ENCODE measurements at places on chromosomes 16 and 17.
A peak's percentile ranks its signal among the peaks of the same experiment; 100 is the strongest.

DNA sequence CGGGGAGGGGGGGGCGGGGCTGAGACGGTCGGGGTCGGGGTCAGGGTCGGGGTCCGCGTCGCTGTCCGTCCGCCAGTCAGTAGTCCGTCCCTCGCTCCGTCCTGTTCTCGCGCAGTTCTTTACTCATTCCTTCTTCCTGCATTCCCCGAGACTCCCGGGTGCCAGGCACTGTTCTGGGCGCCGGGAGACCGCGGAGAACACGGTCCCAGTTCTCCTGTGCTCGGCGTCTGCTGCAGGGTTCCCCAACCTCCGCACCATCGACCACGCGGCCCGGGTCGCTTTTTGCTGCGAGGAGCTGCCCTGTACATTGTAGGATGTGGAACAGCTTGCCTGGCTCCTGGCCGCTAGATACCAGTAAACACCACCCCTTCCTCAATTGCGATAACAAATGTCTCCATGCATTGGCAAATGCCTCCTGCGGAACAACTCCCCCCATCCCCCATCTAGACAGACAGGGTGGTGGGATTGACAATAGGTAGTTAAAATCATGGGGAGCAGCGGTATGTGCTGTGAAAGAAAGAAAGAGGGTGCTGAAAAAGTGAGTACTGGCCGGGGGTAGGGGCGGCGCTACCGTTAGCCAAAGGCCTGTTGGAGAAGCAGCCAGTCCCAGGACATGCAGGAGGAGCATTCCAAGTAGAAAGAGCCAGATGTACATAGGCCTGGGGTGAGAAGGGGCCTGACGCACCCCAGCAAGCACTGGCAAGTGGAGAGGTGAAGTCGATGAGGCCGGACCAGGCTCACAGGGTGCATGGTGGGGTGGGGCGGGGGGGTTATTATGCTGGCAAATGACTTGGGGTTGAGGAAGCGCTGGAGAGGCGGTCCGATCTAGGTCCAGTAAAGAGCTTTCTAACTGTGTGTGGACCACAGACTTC, 631 bp downstream of the TRAF7 start:
- peak; percentile 51 for DNase-seq

DNA sequence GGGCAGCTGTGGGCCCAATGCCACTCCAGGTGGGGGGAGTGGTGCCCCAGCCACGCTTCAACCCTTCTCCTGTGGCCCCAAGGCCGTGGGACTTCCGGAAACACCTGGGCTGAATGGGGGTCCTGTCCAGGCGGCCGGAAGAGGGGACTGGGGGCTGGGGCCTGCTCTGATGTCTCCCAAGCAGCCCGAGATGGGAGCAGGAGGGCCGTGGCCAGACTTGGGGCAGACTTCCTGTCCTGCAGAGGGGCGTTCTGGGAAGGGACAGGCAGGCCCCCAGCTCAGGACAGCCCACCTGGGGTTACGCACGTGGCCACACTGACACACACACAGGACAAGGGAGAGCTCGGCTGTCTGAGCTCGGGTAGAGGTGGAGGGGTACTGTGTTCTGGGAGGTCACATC, 5.1 kb downstream of the HSD3B7 start:
- DNase-seq = no peak

DNA sequence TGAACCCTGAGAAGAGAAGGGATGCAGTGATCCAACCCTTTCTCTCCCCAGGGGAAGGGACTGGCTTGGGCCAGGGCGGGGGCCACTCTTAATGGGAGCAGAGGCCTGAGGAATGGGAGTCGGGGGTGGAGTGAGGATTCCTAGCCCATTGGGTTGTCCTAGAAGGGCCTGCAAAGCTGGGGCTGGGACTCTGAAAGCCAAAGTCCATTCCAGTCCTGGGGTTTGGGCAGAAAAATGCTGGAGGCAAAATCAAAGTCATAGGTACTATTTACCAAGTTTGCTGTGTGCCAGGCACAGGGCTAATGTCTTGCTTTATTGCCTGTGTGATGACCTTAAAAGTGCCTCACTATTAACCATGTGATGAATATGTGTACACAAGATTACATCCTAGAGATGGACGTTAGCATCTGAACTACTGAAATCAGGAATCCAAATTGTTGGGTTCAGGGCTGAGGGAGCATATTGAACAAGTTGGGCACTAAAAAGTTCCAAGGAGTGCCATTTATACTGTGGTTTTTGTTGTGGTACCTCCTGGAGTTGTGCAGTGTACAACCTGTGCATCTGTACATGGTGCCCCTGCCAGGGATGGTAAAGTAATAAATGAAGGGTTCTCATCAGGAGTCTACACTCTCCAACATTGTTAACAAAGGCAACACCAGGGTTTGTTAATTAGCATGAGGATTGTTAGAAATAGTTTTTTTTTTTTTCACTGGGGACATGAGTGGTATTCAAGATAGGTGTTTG, 84.4 kb upstream of the NKD1 start:
- no peak for DNase-seq

DNA sequence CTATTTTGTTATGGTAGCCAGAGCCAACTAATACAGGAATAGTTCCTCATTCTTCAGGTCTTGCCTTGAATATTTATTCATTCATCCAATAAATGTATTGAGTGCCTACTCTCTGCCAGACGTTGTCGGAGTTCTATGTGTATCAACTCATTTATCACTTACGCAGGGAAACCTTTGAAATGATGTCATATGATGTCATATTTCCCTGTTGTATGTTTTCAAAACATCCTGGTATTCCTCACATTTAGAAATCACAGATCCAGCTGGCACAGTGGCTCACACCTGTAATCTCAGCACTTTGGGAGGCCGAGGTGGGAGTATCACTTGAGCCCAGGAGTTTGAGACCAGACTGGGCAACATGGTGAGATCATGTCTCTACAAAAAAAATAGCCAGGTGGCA, 2.7 kb upstream of the NLE1 start:
- DNase-seq = no peak

All from AML-193 (cell line).